ENCODE measurements at places on chromosomes 5 and 9. TPM values are rescaled to one million over a fixed set of nuclear protein-coding genes. Genes with fewer than 3 reads are reported as not detected.

PCDHB15 gene
- total RNA-seq = under 0.01 TPM

HTR1A gene
- total RNA-seq = not detected

ORM2 gene
- total RNA-seq = not detected

MPDZ gene
- total RNA-seq = 25.4 TPM

BTNL8 gene
- total RNA-seq = 1.2 TPM

Measured in pericardium fibroblast (primary cell).